ENCODE measurements at places on chromosomes 5 and 9.

- no peak for DNase-seq
These were observed 114.6 kb downstream of the ACTBL2 start for GRCh38 chr5:57368010-57368409.

GRCh38 chr9:92208693-92209524 is 84.6 kb downstream of the IARS1 start:
- no peak for DNase-seq

DNA sequence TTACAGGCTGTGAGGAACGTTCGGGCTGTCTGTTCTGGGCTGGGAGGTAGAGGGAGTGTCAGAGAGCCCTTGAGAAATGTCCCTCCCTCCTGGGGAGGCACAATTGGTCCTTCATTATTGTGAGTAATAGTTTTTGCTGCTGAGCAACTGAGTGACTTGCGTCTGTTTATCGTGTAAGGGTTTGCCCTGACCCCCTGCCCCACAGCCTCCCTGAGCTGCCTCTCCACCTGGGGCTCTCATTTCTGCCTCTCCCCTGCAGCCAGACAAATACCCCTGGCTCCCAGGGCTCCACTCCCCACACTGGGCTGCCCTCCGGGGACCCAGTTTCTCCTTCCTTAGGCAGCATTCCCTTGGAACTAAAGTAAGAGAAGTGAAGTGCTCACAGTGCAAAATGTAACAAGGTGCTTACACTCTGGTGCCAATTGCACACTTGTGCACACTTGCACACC is 174.9 kb upstream of the MVB12B start:
- DNase-seq = no peak

GRCh38 chr5:116242343-116242742 is 157.5 kb downstream of the COMMD10 start:
- DNase-seq = no peak

- DNase-seq = no peak
These were observed 144.9 kb upstream of the CDH6 start for GRCh38 chr5:31048282-31049270.

DNA sequence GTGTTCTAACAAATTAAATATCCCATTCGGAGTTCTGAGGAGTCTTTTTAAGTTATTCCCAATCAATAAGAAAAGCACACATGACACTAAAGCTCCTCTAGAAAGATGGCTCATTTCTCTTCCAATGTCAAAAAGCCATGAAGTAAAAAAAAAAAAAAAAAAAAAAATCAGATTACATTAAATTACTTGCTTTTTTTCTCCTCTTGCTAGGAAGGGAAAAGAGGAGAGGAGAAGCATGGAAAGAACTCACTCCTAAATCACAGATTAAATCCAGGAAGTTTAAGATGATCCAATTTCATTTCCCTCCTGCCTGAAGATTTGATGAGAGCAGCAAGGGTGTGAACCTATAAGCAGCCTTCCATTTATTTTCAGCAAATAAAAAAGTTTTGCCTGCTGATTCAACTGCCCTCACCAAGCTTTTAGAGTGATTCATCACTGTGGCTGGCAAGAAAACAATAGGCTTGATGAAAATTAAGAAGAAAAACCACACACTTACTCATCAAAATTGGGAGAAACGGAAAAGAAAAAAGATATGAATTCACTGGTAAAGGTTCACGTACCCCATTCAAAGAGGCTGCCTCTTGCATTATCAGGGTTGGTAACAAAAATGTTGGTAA is 19.7 kb downstream of the MYO10 start:
- DNase-seq = no peak

GRCh38 chr5:124474528-124475215 is 271.8 kb downstream of the ZNF608 start:
- no peak for DNase-seq

- peak; percentile 88 for DNase-seq
These were observed at the start of gene CTXN3 for GRCh38 chr5:127649018-127649439. CTXN3 (plus strand) TSS chr5:127649082; CDS start chr5:127657522, 8,440 bp downstream.

DNA sequence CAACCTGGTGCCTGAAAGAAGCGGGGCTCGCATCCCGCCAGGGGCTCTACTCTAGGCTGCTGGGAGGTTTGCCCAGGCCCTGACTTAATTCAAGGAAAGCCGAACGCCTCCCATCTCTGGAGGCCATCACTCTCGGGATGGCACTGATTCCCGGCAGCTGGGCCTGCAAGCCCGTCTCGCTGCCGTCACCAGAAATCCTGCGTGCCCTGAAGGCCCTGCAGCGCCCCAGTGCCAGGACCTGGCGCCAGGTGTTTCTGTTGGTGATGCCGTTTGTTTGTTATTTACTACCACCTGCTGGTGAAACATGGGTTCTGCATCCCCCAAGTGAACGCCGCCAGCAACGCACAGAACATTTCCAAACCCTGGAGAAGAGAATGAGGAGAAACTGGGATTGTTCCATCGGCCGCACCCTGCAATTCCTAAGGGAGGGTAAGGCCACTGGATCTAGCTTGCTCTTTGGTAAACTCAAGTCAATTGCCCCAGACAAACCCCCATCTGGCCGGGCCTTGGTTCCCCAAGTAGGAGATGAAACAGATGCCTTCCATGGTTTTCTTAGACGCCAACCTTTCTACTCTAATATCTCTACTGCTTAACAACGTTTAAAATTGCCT is 77.9 kb downstream of the AK8 start:
- no peak for DNase-seq

DNA sequence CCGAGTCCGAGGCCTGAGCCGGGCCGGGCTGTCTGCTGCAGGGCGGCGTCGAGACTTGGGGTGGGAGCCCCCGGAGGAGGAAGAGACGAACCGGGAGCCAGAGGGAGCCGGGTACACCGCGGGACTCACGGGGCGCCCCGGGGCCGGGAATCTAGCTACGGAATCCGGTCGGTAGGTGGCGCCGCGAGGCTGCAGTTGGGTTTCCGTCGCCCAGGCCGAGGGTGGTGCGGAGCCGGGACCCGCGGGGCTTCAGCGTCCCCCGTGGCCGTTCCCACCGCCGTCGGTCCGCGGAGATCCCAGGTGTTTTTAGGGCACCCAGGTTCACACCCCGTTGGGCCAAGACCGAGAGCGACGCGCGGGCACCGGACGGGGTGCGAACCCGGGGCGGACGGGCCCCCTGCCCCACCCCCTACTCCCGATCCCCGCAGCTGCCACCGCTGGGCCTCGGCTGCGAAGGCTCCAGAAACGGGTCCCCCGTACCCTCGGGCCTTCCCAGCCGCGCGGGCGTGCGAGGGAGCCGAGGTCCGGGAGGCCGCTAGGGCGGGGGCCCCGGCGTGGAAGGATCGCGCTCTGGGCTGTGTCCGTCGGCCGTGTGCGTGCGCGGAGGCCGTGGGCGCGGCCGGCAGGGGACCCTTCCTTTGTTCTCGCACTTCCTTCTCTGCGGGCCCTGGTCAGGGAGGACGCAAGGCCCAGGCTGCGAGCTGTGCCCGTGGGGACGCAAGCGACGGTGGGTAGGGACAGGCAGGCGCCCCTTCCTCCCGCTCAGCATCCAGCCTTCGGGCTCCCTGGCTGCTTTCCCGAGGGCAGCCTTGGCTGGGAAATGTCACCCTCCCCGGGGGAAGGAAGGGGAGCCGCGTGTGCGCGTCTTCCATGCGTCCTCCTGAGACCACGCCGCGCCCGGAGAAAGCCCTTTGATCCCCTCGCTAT is 146.6 kb downstream of the GAPVD1 start:
- no peak for DNase-seq

GRCh38 chr5:113293975-113294310 is 140.8 kb downstream of the TSSK1B start:
- DNase-seq = no peak
